MCF 10A (cell line): ENCODE measurements at places on chromosomes 4 and X. TPM values are rescaled to one million over a fixed set of nuclear protein-coding genes. Genes with fewer than 3 reads are reported as not detected.

SLC2A9 gene
- total RNA-seq = 22.5 and 33.3 TPM in 2 replicates

GRCh38 chrX:16733013-16733412 is 13.6 kb downstream of the SYAP1 start:
- DNase-seq = no peak

RAB39B gene
- total RNA-seq = 5.0 and 6.0 TPM in 2 replicates

- peak; percentile 76 for DNase-seq
Measured at GRCh38 chr4:8192748-8193738, 6.0 kb upstream of the SH3TC1 start.

- no peak for DNase-seq
Measured at GRCh38 chr4:55158957-55159356, 33.6 kb upstream of the KDR start.

RAB9A gene
- 28.0 and 32.3 TPM in 2 replicates for total RNA-seq

DNA sequence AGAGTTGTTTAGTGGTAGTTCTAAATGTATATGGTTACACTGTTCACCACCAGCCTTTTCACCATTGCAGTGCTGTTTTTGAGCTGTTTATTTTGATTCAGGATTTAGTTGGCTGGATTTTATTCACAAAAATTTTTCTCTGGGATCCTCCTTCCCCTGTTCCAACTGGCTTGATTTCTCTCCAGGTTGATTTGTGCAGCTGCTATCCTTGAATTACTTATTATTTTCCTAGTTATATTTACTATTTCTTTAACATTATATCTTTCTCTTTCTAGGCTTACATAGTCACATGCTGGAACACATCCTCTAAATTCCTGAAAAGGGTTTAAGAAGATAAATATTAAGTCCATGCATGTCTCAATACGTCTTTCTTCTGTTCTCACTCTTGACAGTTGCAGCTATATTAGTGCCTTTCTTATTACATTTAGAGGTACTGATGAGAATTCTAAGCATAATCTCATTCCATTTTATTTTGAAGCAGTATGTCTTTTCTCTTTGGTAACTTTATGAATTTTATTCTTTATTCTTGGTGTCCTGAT is 82.2 kb downstream of the SUPT20HL2 start:
- no peak for DNase-seq

DNA sequence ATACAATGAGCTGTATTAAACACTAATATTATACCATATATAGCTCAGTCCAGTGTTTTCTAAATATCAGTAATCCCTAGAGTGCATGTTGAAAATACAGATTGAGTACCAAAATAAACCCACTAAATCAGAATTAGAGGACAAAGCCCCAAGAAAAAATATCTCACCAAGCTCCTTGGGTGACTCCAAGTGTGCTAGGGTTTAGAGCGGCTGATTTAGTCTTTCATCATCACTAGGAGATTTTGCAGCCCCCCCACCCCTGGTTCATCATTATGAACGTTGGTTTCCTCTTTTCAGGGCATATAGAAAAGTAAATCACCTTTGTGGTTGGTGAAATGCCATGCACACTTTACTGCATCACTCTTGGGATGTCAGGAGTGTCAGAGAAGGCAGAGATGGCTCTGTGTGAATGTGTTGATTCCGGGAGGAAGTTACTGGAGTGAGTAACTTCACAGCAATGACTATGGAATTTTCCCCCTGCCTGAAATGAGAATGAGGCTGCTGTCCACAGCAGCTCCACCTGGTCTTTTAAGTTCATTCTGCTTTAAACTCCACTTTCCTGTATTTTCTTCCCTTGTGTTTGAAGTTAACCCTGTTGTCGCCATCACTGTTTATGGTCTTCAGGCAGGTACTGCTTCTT is 25.2 kb upstream of the ANAPC4 start:
- DNase-seq = no peak

- DNase-seq = peak; percentile 27
Measured at GRCh38 chrX:38313190-38313589, 14.1 kb downstream of the RPGR start.

DNA sequence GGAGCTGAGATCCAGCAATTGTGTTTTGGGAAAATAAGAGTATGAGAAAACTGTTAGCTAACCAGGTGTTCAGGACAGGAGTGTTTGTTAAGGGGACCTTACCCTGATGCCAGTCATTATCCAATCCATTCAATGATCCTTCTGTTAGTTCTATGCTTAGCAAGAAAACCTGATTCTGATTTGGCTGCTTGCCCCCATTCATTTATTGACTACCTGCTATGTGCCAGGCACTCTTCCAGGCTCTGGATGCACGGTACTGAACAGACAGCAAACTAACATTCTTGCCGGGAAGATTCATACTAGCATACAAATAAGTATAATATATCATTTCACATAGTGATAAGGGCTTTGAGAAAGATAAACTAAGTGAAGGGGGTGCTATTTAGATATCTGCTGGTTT is 1.0 kb upstream of the MECP2 start:
- DNase-seq = no peak

GRCh38 chr4:118953276-118953675 is 64.6 kb downstream of the SYNPO2 start:
- DNase-seq = no peak

DNA sequence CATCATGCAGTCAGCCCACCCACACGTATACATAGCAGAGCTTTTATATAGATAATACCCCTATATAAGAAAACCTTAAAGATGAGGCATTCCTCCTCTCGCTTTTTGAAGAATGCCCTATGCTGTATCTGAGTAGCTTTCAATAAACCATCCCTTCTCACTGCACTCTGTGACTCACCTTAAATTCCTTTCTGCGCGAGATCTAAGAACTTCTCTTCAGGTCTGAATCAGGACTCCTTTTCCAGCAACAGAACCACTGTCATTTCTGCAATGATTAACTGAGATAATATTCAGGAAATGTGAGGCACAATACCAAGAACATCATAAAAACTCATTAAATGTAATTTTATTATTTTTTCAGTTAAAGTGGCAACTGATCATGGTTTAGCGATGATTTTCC is 76.4 kb upstream of the DCLK2 start:
- DNase-seq = peak; percentile 15

DNA sequence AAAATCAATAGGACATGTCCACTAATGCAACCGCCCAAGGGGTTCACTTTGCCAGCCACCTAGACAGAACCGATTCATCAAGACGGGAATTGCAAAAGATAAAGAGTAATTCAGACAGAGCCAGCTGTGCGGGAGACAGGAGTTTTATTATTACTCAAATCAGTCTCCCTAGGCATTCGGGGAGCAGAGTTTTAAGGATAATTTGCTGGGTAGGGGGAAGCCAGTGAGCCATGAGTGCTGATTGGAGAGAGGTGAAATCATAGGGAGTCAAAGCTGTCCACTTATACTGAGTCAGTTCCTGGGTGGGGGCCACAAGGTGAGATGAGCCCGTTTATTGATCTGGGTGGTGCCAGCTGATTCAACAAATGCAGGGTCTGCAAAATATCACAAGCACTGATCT is 8.5 kb downstream of the TMEM184C start:
- no peak for DNase-seq

GRCh38 chr4:136112116-136112515 is 1420.2 kb downstream of the PCDH18 start:
- no peak for DNase-seq

DNA sequence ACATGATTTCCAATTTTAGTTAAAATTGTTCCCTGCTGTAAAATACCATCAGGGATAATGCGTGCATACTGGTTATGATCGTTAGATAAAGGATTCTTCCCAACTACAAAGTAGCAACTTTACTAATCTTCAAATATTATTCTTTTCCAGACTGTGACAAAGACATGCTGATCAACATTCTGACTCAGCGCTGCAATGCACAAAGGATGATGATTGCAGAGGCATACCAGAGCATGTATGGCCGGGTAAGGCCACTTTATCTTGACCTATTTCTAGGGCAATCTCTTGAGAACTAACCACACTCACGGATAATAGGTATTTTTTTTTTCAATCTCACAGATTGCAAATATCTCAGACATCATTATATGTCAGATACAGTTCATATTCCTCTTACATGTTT is 47.0 kb downstream of the ANXA10 start:
- DNase-seq = peak; percentile 29

DNA sequence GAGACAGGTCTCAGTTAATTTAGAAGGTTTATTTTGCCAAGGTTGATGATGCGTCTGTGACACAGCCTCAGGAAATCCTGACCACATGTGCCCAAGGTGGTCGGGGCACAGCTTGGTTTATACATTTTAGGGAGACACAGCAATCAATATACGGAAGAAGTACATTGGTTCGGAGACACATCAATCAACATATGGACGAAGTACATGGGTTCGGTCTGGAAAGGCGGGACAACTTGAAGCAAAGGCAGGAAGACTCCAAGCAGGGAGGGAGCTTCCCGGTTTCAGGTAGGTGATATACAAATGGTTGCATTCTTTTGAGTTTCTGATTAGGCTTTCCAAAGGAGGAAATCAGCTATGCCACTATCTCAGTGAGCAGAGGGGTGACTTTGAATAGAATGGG is 225.2 kb upstream of the ZFP42 start:
- DNase-seq = no peak

- DNase-seq = peak; percentile 38
Measured at GRCh38 chr4:1255151-1255550, 6.2 kb upstream of the CTBP1 start.

- peak; percentile 84 for DNase-seq
Measured at GRCh38 chr4:137510557-137511265, 21.6 kb downstream of the PCDH18 start.

DNA sequence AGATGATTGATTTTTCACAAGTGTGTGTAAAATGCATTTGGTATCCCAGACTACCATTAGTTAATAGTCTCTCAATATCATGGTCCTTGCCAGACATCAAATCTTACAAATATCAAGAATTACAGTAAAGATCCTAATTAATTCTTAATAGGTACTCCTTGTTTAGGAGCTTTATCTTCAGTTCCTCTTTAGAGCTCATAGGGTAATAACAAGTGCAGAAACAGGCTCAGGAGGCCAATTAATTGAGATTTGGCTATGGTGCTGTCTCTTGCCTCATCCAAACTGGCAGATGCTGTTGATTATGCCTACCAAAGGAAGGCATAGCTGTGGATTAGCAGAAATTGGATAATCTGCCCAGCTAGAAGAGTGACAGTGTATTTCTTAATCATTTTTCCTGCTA is 6.9 kb downstream of the MTMR1 start:
- no peak for DNase-seq

GRCh38 chrX:13662355-13662791 is 9.4 kb downstream of the TCEANC start:
- peak; percentile 39 for DNase-seq

- no peak for DNase-seq
Measured at GRCh38 chr4:76977736-76978350, 28.3 kb downstream of the SEPTIN11 start.

- DNase-seq = peak; percentile 53
Measured at GRCh38 chrX:17039826-17040225, 93.4 kb downstream of the REPS2 start.

- DNase-seq = peak; percentile 65
Measured at GRCh38 chrX:40104630-40104984, 6.8 kb upstream of the BCOR start.

SPINK2 gene
- not detected in 2 replicates for total RNA-seq

DNA sequence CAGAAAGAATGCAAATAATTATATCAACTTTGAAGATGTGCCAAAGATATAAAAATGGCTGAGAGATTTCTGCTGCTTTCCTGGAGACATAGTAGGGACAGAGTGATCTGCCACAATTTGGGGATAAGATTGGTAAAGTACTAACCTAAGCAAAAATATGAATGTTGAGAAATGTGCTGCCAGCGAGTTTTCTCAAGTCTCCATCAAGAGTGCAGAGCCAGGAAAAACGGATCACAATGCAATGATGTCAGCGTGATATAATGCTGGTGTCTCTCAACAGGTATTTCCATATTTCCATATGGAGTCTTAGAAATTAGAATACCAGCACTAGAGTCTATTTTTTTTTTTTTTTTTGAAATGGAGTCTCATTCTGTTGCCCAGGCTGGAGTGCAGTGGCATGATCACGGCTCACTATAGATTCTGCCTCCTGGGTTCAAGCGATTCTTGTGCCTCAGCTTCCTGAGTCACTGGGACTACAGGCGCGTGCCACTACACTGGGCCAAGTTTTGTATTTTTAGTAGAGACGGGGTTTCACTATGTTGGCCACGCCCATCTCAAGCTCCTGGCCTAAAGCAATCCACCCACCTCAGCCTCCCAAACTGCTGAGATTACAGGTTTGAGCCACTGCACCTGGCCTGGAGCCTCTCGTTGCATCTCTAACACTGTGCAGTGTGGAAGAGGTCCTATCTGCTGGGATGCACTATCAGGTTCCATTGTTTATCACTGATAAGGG is 893.5 kb downstream of the TRIML1 start:
- no peak for DNase-seq

DNA sequence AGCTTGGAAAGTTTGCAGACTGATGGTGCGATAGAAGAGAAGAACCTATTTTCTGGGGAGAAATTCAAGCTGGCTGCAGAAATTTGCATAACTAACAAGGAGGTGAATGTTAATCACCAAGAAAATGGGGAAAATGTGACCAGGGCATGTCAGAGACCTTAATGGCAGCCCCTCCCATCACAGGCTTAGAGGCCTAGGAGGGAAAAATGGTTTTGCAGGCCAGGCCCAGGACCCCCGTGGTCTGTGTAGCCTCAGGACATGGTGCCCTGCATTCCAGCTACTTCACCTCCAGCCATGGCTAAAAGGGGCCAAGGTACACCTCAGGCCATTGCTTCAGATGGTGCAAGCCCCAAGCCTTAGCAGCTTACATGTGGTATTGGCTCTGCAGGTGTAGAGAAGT is 207.1 kb upstream of the CXorf66 start:
- DNase-seq = no peak

DNA sequence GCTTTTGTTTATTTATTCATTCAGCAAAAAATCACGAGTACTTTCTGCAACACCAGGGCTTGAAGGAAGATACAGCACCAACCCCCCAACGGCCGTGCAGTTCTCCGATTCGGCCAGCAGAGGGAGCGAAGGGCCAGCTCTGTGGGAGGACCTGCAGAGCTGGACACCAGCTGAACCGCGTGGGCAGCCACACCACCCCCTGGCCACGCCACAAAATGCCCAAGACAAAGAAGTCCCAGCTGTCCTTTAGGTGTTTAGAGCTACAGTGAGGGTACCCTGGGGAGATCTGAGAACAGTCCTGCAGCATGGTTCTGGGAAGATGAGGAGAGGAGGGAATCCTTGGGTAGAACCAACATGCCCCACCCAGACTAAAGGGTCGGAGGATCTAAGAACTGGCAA is 83.1 kb downstream of the RELL1 start:
- peak; percentile 76 for DNase-seq

PAGE2 gene
- not detected in 2 replicates for total RNA-seq
